ENCODE measurements at places on chromosomes 4 and X. TPM values are rescaled to one million over a fixed set of nuclear protein-coding genes. Genes with fewer than 3 reads are reported as not detected.

Gene GAGE12H
- not detected for polyA plus RNA-seq

DNA sequence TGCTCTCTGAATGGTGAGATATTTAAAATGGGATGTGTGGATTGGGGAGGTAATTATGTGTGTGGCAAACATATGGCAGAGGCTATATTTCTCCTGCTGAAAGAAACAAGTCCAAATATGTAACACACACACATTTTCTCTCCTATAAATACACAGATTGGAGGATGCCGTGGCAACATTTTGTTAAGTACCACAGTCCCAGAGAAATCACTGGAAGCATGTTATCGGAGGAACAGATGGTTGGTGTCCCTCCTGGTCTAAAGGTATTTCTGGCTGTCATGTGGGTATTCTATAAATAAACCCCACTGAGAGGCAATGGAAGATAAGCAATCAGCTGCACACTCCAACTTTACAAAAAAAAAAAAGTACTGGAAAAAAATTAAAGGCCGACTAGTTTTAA, 528.3 kb upstream of the BOD1L1 start:
- no peak for DNase-seq

Gene TCP11X2
- polyA plus RNA-seq: 0.68 TPM

- DNase-seq: no peak
Observed at GRCh38 chr4:89590128-89590527, 246.8 kb downstream of the SNCA start.

Gene CSTF2
- polyA plus RNA-seq: 26.0 TPM

- DNase-seq: no peak
Observed at GRCh38 chr4:120613778-120614177, 308.7 kb downstream of the PRDM5 start.

GRCh38 chrX:51852621-51853020, 40.8 kb upstream of the MAGED1 start:
- no peak for DNase-seq

DNA sequence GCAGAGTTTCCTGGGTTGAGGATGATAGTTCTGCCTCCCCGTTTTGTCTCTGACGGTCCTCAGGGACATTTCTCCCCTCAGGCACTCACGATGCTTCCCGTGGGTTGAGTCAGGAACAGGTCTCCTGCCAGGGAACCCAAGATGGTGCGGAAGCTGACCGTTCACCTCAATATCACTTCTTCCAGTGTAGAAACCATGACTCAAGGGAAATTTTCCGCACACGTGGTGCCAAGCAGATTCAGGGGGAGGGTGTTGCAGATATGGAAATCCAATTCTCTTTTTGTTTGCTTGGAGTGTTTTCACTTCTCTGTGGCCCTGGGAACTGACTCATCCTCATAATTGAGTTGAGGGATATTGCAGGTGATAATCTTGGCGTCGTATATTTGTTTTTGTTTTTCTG, 46.7 kb downstream of the CXorf49B start:
- no peak for DNase-seq

GRCh38 chr4:110020646-110021443, 108.2 kb downstream of the EGF start:
- DNase-seq: no peak

Gene CXCL6
- not detected for polyA plus RNA-seq

Data from right renal cortex interstitium (tissue), 3 donors.